ENCODE measurements at places on chromosomes 6 and 20.

- DNase-seq: no peak
Observed at GRCh38 chr6:37812841-37813240, 6.7 kb upstream of the ZFAND3 start.

DNA sequence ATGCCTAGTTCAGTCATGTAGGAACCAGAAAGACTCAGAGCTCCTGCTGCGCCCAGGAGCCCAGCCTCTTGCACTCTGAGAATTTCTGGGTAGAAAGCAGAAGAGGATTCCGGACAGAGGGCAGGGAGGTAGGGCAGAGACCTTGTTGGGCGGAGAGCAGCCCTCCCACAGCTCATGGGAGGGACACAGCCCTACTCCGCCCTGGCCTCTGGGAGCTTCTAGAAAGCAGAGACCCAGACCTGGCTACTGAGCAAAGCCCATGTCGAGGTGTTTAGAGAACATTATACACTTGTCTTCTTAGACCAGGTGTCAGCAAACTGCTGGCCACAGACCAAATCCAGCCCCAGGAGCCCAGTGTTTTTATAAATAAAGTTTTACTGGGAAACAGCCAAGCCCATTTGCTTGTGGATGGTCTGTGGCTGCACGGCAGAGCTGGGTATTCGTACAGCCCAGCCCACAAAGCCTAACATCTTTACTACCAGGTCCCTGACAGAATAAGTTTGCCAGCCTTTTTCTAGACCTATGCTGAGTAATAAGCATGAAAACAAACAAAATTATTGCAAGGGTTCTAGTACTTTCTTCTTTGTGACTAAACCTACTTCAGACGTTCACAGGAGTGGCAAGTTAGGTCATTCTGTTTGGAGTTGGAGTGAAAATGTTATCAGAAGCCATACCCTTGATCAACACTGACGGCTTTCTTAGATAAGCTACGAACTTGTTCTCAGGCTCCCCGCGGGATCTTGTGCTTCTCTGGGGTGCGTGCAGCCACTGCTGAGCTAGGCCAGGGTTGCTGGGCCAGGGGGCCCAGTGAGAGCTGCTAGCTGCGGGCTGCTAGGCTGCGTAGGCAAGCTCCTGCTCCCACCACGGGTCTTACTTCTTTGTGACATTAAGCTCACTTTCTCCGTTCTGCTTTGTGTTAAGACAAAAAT, 235.1 kb upstream of the FOXQ1 start:
- no peak for DNase-seq

GRCh38 chr20:16107172-16107870, 465.9 kb downstream of the KIF16B start:
- DNase-seq: no peak

DNA sequence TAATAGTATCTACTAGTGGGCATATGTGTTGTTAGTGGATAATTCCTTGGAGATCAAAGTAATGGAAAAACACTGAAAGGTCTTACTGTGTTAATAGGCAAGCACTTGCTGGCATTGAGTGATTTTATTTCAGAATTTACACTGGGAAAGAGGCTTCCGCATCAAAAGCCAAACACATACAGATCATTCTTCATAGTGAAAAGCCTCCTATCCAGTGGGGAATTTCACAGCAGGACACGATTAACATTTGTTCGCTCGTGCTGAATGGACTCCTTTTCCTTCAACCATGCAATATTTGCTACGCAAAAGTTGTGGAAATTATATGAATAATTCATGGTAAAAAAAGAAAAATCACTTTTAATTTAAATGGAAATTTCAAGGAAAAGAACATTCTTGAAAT, 26.4 kb downstream of the GABRR1 start:
- no peak for DNase-seq

GRCh38 chr20:57919049-57919448, 209.2 kb upstream of the PMEPA1 start:
- no peak for DNase-seq

DNA sequence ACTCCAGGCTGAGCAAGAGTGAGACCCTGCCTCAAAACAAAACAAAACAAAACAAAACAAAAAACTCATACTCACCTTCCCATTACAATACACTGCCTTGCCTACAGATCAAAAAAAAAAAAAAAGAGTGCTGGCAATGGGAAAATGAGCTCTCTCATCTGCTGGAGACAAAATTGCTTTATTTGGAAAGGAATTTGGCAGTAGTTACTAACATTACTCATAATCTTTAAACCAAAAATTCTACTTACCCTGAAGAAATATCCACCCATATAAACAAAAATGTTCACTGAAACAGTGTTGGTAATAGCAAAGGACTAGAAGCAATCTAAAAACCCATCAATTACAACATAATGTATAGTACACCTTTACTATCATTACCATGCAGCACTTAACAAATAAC, 120.4 kb downstream of the RNGTT start:
- DNase-seq: peak; percentile 12

GRCh38 chr6:43962458-43962857, 164.8 kb downstream of the MRPL14 start:
- no peak for DNase-seq

DNA sequence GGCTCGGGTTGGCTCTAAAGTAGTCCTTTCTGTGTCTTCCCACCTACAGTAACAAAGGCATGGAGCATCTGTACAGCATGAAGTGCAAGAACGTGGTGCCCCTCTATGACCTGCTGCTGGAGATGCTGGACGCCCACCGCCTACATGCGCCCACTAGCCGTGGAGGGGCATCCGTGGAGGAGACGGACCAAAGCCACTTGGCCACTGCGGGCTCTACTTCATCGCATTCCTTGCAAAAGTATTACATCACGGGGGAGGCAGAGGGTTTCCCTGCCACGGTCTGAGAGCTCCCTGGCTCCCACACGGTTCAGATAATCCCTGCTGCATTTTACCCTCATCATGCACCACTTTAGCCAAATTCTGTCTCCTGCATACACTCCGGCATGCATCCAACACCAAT, 291.2 kb downstream of the ESR1 start:
- DNase-seq: no peak

- DNase-seq: no peak
Observed at GRCh38 chr6:79546186-79546585, 9.0 kb upstream of the LCA5 start.

GRCh38 chr6:11011787-11012234, 32.3 kb downstream of the ELOVL2 start:
- DNase-seq: no peak

- DNase-seq: no peak
Observed at GRCh38 chr6:5723841-5724691, 282.7 kb downstream of the NRN1 start.

GRCh38 chr6:33955566-33955965, 151.8 kb upstream of the MLN start:
- no peak for DNase-seq

- peak; percentile 80 for DNase-seq
Observed at GRCh38 chr20:58818586-58819285, 32.0 kb downstream of the GNAS-AS1 start.

DNA sequence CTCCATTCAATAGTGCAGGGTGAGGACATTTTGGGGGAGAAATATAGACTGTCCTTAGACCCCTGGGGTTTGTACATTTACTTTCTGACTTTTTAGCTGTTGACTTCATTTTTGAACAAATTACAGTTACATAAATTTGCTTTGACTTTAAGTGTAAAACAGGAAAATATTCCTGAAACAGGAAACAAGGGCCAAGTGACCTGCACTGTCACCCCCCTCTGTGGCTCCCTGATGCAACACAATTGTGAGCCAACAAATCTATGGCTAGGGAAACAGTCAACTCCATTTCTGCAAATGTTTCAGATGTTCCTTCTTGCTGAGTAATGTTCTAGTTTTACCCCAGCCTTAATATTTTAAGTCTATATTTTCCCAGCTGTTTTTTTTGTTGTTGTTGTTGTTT, 39.8 kb downstream of the HLA-A start:
- no peak for DNase-seq

DNA sequence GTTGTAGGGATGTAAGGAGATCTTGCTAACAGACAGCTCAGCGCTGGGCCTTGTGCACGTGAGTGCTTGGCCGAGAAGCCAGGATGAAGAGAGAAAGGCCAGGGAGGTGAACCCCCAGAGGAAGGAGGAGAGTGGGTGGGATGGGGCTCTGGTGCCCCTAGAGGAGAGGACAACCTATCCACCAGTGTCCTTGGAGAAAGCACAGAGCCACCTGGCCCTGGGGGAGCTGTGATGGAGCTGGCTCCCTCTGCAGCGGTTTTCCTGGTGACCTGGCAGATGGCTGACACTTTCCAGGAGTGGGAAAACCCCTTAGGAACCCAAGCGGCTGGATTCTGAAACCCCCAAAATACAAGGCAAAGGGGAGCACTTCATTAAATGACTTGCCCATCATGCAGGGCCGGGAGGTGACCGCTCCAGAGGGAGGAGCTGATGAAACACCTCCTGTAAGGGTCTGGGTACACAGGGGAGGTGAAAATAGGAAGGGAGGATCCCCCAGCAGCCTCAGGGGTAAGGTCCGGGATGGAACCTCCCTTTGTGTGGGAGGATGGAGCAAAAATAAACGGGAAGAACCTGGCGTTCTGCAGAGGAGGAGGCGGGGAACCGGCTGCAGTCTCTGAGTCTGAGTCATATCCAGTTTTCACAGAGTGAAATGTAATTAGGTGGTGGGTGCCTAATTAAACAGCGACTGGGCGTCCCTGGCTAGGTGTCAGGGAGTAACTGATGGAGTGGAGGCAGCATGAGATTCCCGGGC, 80.4 kb downstream of the SULF2 start:
- no peak for DNase-seq

DNA sequence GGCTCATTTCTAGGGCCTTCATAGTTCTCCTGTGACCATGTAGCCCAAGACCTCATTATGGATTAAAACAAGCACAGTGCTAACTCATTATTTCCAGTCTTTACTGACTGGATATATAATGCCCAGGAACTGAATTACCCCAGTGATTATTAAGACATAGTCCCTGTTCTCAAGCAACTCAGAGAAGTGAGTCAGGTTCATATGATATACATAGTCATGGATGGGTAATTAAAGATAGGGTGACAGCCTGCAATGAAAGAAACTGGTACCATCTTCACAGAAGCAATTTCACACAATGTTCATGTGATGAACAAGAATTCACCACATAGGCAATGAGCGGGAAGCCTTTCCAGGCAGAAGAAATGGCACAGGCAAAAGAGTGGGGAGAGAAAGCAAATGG, 3.5 kb downstream of the TRIM27 start:
- no peak for DNase-seq

GRCh38 chr6:141123049-141123448, 1009.7 kb upstream of the GJE1 start:
- DNase-seq: no peak

DNA sequence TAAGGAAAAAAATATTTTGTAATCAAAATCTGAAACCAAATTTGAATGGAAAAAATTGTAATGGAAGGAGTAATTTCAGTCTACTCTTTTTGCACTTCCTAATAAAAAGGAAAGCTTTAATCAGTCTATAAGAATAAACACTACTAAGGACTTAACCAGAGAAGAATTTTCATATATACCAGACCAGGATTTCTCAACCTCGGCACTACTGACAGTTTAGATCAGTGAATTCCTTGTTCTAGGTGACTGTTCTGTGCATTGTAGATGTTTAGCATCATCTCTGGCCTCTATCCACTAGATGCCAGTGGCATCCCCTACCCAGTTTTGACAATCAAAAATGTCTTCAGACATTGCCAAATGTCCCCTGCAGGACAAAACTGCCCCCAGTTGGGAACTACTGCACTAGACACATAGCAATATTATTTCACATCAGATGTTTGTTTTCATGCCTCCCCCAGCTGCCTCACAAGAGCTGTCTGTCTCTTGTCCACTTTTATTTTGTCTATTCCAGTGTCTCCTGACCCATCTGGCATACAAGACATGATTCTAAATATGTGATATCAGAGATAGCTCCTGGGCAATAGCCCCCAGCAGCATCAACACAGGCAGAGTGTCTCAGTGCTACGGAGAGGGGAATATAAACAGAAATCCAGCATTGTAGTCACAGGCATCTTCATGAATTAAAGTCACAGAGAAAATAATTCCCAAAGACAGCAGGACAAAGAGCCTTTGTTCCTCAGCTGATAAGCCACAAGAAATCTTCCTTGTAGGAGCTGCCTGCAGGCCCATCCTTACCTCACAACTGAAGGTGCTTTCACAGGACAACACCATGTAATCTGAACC, 27.0 kb downstream of the DNAAF9 start:
- DNase-seq: no peak

DNA sequence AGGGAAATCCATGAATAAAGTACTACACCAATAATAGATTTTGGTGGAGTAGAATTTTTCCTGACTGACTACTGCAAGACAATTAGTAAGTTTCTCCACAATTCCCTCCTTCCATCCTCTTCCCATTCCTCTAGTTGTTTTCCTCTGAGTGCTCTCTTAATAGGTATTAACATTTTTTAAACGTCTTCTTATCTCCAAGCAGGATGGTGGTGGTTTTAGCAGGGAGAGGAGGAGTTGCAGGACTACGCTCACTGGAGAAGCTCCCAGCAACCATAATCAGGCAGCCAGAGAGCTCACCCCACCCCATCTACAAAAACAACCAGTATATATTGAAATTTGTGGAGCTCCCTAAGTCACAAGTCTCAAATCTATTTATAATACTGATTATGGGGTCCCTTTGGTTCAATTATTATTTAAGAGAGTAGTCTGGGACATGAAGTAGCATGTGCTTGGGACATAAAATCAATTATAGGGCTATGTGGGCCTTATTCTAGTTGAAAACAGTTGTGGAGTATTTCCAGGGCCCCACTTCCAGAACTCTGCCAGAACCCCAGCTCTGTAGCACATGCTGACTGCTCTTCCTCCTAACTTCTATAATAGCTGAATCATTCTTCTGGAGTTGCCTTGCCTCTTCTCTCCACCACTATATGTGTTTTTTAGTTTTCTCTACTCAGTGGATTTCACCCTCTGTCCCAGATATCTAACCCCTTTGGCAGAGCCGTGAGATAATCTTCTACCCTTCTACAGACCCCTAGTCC, 49.8 kb downstream of the MYB start:
- peak; percentile 12 for DNase-seq

DNA sequence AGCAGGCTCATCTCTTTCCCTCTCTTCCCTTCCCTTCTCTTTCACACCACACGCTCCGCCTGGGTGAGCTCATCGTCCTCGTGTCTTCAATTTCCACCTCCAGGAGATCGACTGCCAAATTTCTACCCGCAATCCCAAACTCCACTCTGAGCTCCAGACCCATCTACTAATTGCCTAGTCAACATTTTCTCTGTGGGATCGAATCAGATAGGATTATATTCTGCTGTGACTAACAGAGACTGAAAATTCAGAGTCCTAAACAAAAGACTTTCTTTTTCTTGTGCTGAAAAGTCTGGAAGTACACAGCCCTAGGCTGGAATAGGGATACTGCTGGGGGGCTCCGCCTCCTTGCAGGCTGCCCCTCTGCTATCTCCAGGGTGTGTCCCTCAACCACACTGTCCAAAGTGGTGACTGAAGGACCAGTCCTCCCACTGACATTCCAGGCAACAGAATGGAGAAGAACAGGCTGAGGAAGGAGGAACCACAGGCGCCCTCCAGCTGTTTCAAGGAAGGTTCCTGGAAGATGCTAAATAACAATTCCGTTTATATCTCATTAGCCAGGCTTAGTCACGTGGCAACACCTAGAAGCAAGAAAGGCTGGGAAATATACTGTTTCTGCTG, 5.0 kb upstream of the HSPA12B start:
- peak; percentile 78 for DNase-seq

- DNase-seq: peak; percentile 70
Observed at GRCh38 chr6:107235511-107235910, 120.2 kb upstream of the BEND3 start.

- DNase-seq: no peak
Observed at GRCh38 chr6:149501768-149502167, 17.0 kb upstream of the ZC3H12D start.

- DNase-seq: no peak
Observed at GRCh38 chr20:16222859-16223411, 350.3 kb downstream of the KIF16B start.

Measured in foreskin fibroblast (primary cell).